ENCODE measurements at places on chromosomes 16 and 17. TPM values are rescaled to one million over a fixed set of nuclear protein-coding genes. Genes with fewer than 3 reads are reported as not detected.

VPS4A gene
- total RNA-seq = 48.7 TPM

CCDC154 gene
- 1.2 TPM for total RNA-seq

CD7 gene
- total RNA-seq = not detected

- no peaks in the 10 kb centered on the region for H3K4me1 ChIP-seq
- no peak for DNase-seq
- H3K27ac ChIP-seq = no peak overlapping the region
These were observed 37.2 kb downstream of the SLC38A8 start for GRCh38 chr16:84005391-84005790.

DNA sequence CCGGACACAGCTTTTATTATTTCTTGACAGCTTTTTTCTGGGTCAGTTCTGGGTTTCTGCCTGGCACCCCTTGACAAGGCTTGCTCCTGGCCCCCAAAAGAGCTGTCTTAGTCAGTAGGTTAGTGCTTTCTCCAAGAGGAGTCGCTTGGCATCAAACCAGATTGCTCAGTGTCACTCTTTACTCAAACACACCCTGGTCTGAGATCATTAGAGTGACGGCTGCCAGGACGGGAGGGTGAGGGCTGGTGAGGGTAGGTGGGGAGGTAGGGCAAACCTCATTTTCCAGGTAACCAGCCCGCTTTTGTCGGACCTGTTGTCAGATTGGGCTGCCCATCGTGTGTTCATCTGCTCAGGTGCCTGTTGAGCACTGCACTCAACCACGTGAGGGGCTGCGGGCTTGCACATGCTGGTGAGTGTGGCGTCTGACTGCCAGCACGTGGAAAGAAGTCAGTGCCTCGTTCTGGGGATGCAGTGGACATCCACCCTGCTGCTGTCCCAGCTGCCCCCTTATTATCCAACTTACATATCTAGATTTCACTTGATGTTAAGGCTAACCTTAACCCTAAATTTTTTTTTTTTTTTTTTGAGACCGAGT, 12.4 kb downstream of the TMEM94 start:
- H3K4me1 ChIP-seq = no peaks in the 10 kb centered on the region
- H3K27ac ChIP-seq = no peak overlapping the region
- no peak overlapping the region for H3K4me3 ChIP-seq
- no peak for DNase-seq
- peaks cover 12% of the 10 kb centered on the region for H3K36me3 ChIP-seq

- no peaks in the 10 kb centered on the region for H3K36me3 ChIP-seq
- no peak overlapping the region for H3K4me3 ChIP-seq
- DNase-seq = no peak
- H3K27ac ChIP-seq = no peak overlapping the region
- H3K27me3 ChIP-seq = peaks cover 17% of the 10 kb centered on the region
These were observed 25.3 kb upstream of the KCTD5 start for GRCh38 chr16:2656985-2657384.

DNA sequence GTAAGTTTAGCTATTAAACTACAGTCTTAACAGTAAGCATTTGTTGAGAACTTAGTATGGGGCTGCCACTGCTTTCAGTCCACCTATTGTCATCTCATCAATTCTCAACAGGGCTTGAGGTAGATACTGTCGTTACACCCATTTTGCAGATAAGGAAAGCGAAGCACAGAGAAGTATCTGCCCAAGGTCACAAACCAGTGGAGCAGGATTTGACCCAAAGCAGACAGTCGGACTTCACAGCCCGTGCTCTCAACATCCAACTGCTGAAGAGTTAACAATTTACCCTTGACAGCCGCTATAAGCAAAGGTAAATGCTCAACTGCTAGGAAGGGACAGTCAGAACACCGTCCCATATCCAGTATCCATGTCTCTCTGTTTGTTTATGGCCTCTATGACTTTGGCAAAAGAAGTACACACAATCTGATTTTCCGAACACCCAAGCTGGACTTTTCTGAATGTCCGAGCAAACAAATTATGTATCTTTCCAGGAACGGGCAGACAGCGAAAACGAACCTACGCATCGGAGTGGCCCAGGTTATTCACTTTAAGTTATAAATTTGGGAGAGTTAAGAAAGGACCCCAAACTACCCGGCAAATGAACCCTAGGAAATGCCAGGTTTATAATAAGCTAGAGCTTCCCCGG, 1.2 kb downstream of the SIAH1 start:
- H3K36me3 ChIP-seq = no peaks in the 10 kb centered on the region
- no peaks in the 10 kb centered on the region for H3K27me3 ChIP-seq
- H3K4me1 ChIP-seq = peaks cover 18% of the 10 kb centered on the region
- H3K27ac ChIP-seq = peak overlapping the region; percentile 75
- DNase-seq = no peak

- H3K27me3 ChIP-seq = peaks cover 55% of the 10 kb centered on the region
- no peaks in the 10 kb centered on the region for H3K4me1 ChIP-seq
These were observed 5.9 kb downstream of the CD300LB start for GRCh38 chr17:74525465-74525725.
